ENCODE measurements at places on chromosomes 5 and 9.

DNA sequence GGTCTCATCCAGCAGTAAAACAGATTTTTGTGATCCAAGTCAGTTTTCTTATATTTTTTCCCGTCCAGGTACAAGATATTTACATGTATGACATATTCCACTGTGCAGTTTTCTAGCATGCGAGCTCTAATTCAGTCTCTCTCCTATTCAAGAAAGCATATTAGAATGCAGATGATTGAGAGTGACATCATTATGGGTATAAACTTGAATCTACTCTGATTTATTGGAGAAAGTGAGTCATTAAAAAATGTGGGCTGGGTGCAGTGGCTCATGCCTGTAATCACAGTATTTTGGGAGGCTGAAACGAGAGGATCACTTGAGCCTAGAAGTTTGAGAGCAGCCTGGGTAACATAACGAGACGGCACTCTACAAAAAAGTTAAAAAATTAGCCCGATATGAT, 6.2 kb downstream of the FER start:
- DNase-seq, result no peak

GRCh38 chr5:172008111-172008455, 1.6 kb upstream of the FBXW11 start:
- no peak for DNase-seq

- no peak for DNase-seq
Observed at GRCh38 chr5:143031781-143032580, 261.8 kb downstream of the ARHGAP26 start.

- no peak for DNase-seq
Observed at GRCh38 chr9:98743329-98743728, 34.6 kb upstream of the GABBR2 start.
